AG04450 (cell line): ENCODE measurements at places on chromosomes 5 and 9. TPM values are rescaled to one million over a fixed set of nuclear protein-coding genes. Genes with fewer than 3 reads are reported as not detected.

SLC46A2 gene
- polyA plus RNA-seq = not detected in 2 replicates

ANKRD31 gene
- polyA plus RNA-seq = 0.02 and 0.06 TPM in 2 replicates

TAF11L3 gene
- polyA plus RNA-seq = not detected in 2 replicates

NMUR2 gene
- not detected in 2 replicates for polyA plus RNA-seq

ACSL6 gene
- not detected in 2 replicates for polyA plus RNA-seq

DNA sequence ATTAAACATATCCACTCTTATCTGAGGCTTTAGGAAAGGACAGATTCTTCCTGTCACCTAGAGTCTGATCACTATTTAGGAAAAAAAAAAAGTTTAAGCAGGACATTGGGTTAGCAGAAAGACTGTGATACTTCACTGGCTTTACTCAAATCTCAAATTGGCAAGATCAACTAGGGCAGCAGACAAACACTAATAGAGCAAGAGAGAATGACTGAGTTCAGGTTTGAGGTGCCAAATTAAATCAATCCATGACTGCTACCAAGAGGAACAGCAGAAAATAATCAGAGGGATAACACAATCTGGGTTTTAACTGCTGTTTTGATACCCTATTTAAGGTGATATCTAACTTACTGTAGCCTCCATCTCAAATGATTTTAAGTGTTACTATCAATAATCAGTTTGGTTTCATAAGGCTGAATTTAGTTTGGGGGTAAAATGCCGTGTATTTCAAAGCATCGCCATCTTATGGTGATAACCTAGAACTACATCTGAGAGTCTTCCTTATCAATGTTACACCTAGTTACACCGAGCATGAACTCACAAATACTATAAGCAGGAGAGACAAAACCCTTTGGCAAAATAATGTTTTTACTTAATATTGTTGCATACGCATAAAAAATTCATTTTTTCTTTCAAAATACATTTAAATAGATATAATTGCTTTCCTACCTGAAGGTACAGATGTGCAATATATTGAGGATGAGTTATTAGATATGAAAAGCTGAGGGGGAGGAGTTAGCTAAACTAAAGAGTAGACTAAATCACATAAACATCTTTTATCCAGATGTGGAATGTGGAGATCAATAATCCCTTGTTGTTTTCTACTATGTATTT lies 286.4 kb upstream of the CDH12 start:
- DNase-seq = no peak

- peak; percentile 24 for DNase-seq
These were observed 17.5 kb upstream of the DHFR start for GRCh38 chr5:80672140-80672736.

DNA sequence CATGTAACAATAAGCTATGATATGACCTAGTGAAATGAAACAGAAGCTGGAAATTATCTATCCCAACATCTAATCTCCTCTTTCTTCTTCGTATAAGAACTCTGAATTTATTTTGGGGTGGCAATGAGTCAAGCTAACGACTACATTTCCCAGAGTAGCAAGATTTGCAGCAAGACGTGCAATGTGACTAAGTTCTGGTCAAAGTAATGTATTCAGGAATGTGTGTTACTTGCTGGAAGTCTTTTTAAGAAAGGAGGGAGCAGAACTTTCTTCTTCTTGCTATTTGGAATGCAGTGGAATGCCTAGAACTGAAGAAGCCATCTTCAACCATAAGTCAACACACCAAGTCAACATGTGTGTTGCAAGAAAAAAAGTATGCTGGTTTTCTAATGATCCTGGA lies 406.6 kb upstream of the MEF2C start:
- no peak for DNase-seq

DNA sequence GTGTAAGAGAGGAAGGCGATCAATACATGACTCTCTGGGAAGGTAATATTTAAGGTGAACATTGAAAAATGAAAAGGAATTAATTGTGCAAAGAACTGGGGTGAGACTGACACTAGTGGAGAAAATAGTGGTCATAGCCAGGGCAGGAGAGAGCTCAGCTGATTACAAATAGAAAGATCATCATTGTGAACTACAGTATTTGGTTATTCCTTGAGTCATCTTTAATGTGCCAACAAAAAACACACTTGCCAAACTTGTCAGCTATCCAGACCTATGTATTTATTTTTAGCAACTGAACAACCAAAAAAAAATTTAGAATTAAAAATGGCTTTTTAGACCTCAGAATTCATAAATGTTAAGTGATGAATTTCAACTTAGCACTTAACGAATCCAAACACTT lies 749.8 kb upstream of the CDH9 start:
- no peak for DNase-seq

- DNase-seq = peak; percentile 30
These were observed 115.8 kb upstream of the LIFR start for GRCh38 chr5:38672059-38672788.

DNA sequence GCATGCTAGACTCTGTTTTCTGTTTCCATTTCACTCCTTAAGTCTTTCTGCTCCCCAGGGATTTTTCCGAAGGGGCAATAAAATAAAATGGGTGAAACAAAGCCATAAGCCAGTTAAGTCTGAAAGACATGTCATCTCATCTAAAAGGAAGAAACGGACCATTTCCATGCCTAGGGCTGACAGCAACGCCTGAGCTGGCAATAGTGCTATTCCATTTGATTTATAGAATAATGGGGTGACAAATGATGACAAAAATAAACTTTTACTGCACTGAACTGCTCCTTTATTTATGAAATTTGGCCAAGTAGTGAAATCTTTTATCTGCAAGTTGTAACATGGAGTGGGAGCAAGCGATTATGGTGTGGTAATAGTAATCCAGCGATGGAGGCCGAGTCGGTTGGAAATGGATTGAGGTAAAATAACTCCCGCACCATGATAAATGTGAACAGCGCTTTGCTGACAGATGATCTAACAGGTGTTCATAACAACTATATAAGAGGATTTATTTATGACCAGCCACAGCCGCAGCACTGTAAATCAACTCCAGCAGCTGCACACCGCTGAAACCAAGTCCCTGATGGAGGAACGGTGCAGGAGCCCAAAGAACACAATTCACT lies 219.8 kb upstream of the TBCA start:
- DNase-seq = no peak

- DNase-seq = no peak
These were observed 218.2 kb downstream of the MAST4 start for GRCh38 chr5:66814146-66814991.

DNA sequence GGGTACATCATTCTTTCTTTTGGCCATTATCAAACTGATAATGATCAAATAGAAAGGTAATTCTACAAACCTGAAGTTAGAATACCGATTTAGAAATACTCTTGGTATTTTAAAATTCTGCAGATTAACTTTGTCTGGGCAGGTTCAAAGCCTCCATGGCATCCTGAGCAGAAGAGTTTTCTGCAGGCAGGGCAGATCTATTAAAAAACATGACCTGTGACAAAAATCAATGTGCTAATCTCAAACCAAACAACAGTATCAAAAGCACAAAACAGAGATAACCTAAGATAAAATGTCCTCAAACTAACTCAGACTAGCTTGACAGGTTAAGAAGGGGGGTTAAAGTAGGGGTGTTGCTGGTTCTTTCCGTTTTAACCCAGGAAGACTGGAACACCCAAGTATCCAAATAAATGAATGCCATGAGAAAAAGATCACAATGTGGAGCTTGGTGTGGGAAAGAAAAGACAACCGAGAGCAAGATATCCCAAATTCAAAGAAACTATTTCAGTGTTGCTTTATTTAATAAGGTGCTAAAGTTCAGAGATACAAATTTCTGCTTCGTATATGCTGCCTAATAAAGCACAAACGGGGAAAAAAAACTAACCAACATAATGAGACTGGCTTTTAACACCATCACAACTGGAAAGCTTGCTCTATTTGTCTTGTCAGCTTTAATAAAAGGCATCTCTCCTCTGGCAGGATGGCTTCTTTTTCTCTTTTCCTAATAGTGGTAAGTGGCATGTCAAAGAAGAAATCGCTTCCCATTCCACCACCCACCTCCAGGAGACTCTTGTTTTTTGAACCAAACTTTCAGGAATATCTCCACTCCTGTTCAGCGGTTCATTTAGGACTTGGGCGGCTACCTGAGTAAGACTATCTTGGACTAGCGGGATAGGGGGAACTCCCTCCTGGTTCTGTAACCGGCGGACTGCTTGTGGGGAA lies 2.3 kb downstream of the EFNA5 start:
- DNase-seq = no peak

- no peak for DNase-seq
These were observed 47.1 kb downstream of the PRELID2 start for GRCh38 chr5:145787996-145788395.

GRCh38 chr5:1525624-1526189 lies 1.9 kb upstream of the LPCAT1 start:
- no peak for DNase-seq
